ENCODE measurements at places on chromosomes 11 and 22.

DNA sequence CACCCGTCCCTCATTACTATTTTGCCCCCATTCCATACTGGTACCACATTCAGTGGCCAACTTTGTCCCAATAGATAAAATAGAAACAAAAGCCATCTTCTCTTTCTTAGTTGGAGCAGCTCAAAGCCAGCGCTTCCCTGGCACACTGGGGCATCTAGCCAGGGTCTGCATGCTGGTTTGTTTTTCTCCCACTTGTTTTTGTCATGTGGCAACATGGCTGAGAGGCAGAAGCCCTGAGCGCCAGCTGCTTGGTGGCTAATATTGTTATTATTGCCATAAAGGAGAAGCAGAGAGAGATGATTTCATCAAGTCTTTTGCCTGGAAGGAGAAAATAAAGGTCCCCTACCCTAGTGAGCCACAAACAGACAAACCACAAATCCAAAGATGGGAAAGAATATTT, 48.4 kb upstream of the CRTAM start:
- DNase-seq = no peak

- no peak for DNase-seq
Observed at GRCh38 chr11:46728659-46729040, 9.6 kb downstream of the F2 start.

- no peak for DNase-seq
Observed at GRCh38 chr11:24679821-24680351, 183.0 kb downstream of the LUZP2 start.

DNA sequence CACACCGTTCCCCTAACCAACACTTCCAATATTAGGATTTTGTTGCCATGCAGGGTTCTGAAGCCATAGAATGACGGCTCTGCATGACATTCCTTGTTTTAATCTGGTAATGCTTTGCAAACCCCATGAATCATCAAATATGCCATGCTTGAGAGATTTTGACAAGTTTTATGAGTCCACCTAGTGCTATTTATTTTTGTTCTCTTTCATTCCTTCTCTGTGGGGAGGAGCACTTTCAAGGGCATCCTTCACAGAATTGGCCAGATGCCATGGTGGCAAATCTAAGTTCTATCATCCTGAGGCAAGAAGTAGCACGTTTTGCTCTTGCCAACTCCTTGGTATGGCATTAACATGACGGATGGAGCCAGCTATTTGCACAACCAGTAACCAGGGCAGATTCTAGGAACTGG, 268.4 kb downstream of the FAM76B start:
- no peak for DNase-seq

- DNase-seq = peak; percentile 9
Observed at GRCh38 chr11:16805938-16806337, 67.5 kb downstream of the C11orf58 start.

DNA sequence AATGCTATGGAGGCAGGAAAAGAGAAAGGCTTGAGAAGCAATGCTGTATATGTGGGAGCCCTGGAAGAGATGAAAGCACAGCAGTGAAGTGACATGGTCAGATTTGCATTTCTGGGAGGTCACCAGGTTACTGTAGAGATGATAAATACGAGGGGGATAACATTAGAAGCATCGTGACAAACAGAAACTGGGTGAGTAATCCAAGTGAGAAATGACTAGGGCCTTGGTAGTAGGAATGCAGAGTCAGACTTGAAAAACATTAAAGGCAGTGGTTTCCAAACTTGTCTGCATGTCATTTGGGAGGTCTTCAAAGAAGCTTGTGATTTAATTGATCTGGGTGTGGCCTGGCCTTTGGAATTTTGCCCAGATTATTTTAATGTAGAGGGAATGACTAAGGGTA, 43.9 kb downstream of the CCDC34 start:
- no peak for DNase-seq

- no peak for DNase-seq
Observed at GRCh38 chr11:12687740-12688139, 13.5 kb downstream of the TEAD1 start.
